ENCODE measurements at places on chromosomes 12 and 14.

GRCh38 chr12:39314547-39314946, 128.4 kb downstream of the KIF21A start:
- no peak for DNase-seq

DNA sequence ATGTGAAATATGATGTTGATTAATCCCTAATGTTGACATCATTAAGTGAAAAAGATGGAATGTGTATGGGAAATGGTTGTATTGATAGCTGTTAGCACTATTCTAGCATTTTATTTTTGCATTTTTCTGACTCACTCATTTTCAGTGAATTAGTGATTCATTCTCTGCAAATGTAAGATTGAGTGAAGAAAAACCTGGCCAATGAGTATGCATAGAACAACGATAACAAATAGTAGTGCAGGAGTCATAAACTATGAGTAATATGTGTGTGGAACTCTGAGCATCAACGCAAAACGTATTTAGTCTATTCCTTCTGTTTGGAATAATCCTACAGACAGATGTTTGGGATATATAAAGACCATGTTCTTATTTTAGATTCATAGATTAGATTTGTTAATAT, 76.3 kb upstream of the RTL1 start:
- no peak for DNase-seq

GRCh38 chr14:100056431-100056830, 8.8 kb upstream of the EVL start:
- DNase-seq: no peak

- no peak for DNase-seq
Observed at GRCh38 chr12:13044906-13045299, 722 bp downstream of the FAM234B start.

DNA sequence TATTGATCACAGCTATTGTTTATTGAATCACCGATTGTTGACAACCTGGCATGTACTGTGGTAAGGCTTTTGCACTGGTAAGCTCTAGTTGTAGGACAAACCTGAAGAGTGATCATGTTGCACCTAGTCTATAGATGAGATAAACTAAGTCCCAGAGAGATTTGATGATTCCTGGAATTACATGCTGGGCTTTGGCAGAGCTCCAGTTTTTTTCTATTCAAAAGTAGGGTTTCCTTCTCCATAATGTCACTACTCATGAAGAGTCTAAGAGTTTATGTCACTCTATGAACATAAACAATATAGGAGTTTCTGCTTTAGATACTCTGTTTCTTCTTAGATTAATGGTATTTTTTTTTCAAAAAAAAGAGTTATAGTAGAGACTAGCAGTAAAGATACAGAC, 72.0 kb downstream of the BMP4 start:
- no peak for DNase-seq

DNA sequence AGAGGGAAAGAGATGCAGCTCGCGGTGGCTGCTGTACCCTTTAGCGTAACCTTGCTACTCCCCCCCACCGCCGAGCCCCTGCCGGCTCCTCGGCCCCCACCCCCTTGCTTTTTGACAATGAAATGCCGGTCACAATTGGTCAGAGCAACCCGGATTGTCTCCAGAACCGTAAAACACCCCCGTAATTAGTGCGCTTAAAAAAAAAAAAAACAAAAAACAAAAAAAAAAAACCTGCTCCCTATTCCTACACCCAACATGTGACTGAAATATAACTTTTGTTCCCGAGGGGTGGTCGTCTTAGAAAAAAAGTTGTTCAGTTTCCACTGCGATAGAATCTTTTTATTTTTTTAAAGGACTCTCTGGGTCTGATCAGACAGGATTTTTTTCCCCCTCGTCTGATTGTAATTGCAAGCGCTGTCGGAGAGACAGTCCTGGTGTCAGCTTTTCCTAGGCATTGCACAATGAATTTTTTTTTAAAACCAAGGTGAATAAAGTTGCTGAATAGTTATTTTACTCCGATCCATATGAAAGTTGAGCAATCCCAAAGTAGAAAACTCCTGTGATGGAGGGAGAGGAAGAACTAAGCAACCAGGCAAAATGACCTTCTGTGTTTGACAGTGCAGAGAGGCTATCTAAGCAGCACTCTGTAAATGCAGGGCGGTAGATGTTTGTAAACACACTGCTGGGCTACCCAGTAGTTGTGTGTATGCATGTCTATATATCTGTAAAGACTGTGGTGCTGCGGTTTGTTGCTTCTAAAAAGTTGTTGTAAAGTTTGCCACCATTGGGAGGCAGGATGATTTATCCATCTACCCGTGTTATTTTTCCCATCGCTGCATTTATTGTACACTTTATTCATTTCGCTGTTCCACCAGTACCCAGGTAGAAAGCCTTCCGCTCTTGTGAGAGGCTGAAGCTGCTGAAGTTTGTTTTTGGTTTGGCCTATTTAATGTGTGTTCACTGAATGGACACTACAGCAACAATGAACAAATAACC, 1.1 kb downstream of the ETV6 start:
- no peak for DNase-seq

- DNase-seq: peak; percentile 34
Observed at GRCh38 chr14:103606963-103607668, 21.9 kb upstream of the KLC1 start.

DNA sequence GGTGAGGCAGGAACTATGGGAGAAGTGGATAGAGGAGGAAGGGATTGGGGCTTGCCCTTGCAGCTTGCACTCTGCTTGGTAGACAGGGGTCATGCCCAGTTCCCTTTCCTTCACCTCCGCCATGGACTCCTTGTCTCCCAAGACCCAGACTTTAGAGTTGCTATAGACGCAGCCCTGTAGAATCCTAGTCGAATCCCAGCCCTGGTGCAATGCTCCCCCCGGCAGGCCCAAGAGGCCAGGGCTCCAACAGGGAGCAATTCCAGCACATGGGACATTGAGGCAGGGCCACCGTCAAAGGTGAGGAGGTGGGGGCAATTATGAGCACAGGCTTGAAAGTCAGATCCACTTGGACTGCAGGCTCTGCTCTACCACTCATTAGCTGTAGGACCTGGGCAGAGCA, 29.5 kb upstream of the BCDIN3D start:
- DNase-seq: no peak

DNA sequence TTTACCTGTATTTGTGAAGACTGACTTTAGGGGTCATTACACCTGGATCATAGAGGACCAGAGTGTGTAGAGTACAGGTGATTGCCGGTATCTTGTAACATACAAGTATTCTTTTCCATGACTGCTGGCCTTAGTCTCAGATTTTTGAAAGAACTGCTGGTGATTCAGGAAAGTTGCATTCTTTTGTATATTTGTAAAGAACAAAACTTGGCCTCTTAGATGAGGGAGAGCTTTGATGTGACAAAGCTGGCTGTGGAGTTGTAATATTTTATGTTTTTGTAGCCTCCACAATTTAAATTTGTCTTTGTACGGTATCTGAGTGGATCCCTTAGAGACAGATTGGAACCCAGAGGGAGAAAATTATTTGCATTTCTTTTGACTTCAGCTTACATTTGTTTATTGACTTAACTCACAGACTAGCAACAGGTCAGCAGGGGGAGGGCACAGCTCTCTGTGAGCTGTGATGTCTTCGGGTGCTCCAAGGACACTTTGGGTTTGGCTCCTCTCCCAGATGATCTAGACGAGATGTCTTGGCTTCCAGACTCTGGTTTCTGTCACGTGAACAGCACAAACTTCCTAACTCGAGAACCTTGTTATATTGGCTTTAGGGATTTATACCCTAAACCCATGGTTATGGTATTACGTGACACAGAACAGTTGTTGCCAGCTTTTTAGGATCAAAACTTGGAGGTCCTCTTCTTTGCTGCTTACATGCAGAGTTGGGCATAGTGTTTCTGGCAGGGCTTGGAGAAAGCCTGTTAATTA, 65.9 kb downstream of the DAAM1 start:
- DNase-seq: no peak

GRCh38 chr12:92144631-92145480, 790 bp downstream of the BTG1 start:
- peak; percentile 67 for DNase-seq

DNA sequence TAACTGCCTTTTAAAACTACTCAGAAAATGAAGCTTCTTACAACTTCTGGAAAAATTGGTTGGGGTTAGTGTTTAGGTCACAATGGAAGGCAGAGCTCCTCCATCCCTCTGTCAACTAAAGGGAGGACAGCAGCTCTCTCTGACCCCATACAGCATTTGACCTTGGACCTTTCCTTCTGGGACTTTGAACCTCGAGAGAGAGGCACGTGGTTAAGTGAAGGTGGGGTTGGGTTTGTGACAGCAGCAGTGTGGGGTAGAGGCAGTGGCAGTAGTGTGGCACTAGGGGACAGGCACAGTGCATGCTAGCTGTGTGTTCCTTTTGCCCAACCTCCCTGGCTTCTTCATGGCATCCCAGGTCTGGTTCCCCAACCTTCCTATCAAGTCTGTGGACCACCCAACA, 9.4 kb upstream of the C12orf75 start:
- DNase-seq: no peak

- no peak for DNase-seq
Observed at GRCh38 chr12:47811581-47812484, 7.9 kb downstream of the HDAC7 start.

GRCh38 chr14:31387091-31387490, 33.3 kb downstream of the HEATR5A start:
- no peak for DNase-seq

DNA sequence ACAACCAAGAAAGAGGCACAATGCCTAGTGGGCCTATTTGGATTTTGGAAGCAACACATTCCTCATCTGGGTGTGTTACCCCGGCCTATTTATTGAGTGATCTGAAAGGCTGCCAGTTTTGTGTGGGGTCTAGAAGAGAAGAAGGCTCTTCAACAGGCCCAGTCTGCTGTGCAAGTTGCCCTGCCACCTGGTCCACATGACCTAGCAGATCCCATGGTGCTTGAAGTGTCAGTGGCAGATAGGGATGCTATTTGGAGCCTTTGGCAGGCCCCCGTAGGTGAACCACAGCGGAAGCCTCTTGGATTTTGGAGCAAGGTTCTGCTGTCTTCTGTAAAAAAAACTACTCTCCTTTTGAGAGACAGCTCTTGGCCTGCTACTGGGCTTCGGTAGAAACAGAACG, 820.1 kb downstream of the TMTC2 start:
- no peak for DNase-seq

DNA sequence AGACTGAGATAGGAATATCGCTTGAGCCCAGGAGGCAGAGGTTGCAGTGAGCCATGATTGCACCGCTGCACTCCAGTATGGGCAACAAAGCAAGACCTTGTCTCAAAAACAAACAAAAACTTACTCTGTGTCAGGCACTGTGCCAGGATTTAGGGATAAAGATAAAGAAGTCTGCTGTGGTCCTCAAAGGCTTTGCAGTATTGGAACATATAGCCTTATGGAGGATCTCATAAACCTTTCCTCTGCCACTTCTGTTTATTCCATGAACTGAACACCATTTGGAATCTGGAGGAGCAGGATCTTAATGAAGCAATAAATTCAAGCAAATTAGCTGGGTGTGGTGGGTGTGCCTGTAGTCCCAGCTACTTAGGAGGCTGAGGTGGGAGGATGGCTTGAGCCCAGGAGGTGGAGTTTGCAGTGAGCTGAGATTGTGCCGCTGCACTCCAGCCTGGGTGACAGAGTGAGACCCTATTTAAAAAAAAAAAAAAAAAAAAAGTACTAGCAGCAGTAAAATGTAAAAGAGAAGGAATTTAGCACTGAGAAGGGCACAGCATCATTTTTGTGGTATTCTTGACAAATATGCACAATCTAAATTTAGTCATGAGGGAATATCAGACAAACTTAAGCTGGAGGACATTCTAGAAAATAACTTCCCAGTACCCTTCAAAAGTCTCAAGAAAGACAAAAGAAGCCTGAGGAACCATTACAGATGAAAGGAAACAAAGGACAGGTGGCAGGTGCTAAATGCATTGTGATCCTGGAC, 27.1 kb downstream of the BMAL2 start:
- DNase-seq: no peak

DNA sequence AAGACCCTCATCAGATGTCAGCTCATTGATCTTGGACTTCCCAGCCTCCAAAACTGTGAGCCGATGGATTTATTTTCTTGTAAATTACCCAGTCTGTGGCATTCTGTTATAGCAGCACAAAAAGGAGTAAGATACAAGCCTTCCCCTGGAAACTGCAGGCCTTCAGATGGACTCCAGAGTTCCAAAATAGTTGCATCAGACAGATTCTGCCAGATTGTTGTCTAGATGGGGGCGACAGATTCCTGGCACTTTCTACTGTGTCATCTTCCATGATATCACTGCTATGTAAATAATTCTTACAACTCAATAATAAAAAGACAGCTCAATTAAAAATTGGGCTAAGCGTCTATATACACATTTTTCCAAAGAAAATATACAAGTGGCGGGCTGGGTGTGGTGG, 17.2 kb upstream of the MARK3 start:
- DNase-seq: no peak

DNA sequence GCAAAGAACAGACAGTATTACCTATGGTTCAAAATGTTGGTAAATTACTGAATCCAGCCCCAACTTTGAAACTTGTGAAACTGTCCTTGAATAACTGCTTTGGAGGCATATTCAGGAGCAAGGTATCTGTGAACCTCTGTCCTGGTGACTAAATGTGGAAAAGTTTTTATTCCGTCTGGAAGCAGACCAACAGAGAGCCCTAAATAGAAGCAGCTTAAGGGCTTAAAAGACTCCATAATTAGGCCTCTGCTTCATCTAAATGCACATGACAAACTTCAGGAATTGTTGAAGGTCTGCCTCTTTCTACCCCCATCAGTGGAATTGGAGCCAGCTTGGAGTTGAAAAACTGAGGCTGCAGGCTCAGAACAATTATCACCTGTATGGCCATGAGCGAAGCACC, 276.5 kb downstream of the KCNH5 start:
- DNase-seq: no peak

DNA sequence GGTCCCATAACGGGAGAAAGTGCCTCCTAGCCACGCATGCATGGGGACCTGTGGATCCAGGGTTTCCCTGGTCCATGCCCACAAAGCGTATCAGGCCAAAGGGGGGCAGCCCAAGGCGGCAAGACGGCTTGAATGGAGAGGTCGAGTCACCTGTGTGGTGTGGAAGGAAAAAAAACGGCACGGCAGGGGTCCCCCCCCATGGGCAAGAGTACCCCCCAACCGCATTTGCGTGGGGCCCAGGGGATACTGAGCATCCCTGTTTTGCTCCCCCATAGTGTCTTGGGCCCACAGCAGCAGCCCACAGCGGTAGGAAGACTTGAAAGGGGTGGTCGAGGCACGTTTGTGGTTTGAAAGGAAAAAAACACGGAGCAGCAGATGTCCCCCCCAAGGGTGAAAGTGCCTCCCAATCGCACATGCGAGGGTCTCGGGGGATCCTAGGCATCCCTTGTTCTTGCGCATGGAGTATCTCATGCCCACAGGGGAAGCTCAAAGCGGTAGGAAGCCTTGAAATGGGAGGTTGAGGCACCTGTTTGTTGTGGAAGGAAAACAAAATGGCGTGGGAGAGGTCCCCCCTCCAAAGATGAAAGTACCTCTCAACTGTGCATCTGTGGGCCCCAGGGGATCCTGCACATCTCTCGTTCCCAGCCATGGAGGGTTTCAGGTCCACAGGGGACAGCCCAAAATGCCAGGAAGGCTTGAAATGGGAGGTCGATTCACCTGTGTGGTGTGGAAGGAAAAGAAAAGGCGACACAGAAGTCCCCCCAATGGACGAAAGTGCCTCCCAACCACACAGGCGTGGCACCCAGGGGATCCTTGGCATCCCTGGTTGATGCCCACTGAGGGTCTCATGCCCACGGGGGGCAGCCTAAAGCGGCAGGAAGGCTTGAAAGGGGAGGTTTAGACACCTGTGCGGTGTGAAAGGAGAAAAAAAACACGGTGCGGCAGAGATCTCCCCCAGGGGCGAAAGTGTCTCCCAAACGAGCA, 577.5 kb downstream of the ALG10 start:
- DNase-seq: no peak

- no peak for DNase-seq
Observed at GRCh38 chr14:93955850-93956481, 20.4 kb downstream of the ASB2 start.
